ENCODE measurements at places on chromosomes 3 and 15.

GRCh38 chr3:52236424-52236886 is 2.5 kb downstream of the TWF2 start:
- DNase-seq = no peak

- DNase-seq = no peak
These were observed 408.6 kb downstream of the PDCD6IP start for GRCh38 chr3:34207002-34207401.

DNA sequence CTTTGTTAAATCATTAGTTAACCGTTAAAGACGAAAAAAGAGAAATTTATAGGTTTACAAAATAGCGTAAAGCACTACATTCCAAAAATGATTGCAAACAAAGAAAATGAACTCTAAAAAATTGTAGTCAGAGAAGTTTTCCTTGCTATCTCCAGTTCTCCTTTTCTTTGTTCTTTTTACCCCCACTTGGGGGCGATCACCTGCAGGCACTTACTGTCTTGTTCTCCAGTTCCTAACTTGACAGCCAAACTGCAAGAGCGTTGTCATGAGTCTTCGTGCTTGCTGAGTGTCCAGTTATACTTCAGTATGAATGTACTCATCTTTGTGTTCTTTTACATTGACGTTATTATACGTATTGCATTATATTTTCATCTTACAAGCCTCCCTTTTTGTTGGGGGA is 54.5 kb downstream of the CHD2 start:
- no peak for DNase-seq

GRCh38 chr3:184604615-184605290 is 43.2 kb downstream of the EPHB3 start:
- no peak for DNase-seq

GRCh38 chr15:66721501-66721937 is 19.5 kb downstream of the SMAD6 start:
- no peak for DNase-seq

DNA sequence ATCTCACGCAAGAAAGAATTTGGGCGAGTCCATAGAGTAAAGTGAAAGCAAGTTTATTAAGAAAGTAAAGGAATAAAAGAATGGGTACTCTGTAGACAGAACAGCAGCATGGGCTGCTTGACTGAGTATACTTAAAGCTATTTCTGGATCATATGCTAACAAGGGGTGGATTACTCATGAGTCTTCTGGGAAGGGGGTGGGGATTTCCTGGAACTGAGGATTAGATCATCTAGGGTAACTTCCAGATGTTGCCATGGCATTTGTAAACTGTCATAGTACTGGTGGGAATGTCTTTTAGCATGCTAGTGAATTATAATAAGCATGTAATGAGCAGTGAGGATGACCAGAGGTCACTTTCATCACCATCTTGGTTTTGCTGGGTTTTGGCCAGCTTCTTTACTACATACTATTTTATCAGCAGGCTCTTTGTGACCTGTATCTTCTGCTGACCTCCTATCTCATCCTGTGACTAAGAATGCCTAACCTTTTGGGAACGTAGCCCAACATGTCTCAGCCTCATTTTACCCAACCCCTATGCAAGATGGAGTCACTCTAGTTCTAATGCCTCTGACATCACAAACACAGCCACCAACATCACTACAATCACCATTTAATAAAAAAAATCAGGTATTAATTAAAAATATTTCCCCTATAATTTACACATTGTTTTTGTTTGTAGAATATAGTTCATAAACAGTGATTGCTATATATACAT is 890.7 kb upstream of the EPHA6 start:
- DNase-seq = no peak

- no peak for DNase-seq
These were observed 78.7 kb downstream of the ISG20 start for GRCh38 chr15:88717382-88718031.

- no peak for DNase-seq
These were observed 30.0 kb upstream of the CMTM8 start for GRCh38 chr3:32208447-32208846.

DNA sequence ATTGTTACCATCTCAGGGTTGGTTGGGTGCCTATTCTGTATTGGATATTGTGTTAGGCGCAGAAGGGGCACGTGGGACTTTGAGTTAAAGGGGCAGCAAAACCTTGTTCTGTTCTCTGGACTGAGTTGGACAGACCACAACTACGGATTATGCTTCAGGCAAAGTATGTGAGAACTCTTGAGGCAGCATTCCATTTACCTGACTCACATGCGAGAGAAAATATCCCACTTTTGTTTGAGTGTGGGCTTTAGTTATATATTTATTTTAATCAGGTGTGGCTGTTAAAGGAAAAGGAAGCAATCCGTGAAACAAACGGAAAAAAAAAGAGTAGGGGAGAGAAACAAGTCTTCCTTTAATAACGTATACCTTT is 627 bp upstream of the PLS1 start:
- no peak for DNase-seq

- no peak for DNase-seq
These were observed 45.6 kb downstream of the CPN2 start for GRCh38 chr3:194305356-194306108.

GRCh38 chr3:102531686-102532085 is 96.9 kb downstream of the ZPLD1 start:
- no peak for DNase-seq

DNA sequence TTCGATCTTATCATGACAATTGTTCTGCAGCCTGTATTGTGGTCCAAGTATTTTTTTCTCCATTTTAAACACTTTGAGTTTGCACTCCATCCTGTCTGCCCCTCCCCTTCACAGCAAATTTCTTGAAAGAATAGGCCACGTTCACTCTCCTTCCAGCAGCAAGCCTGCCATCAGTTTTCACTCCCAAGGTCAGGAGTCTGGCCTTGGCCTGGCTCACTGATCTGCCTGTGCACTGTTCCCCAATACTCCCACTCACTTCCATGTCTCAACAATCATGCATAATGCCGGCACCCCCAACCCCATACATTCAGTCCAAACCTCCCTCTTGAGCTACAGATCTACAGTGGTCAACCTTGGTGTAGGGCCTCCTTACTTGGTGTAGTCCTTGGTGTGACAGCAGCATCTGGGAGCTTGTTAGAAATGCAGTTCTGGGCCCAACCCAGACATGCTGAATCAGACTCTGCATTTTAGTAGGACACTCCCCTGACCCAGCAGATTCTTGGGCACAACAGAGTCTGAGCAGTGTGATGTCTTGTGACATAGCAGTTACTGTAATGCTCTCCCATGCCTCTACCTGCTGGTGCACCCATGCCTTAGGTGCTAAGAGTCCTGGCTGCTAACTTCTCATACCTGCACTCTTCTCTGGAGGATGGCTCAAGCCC is 58.3 kb upstream of the XCR1 start:
- no peak for DNase-seq

DNA sequence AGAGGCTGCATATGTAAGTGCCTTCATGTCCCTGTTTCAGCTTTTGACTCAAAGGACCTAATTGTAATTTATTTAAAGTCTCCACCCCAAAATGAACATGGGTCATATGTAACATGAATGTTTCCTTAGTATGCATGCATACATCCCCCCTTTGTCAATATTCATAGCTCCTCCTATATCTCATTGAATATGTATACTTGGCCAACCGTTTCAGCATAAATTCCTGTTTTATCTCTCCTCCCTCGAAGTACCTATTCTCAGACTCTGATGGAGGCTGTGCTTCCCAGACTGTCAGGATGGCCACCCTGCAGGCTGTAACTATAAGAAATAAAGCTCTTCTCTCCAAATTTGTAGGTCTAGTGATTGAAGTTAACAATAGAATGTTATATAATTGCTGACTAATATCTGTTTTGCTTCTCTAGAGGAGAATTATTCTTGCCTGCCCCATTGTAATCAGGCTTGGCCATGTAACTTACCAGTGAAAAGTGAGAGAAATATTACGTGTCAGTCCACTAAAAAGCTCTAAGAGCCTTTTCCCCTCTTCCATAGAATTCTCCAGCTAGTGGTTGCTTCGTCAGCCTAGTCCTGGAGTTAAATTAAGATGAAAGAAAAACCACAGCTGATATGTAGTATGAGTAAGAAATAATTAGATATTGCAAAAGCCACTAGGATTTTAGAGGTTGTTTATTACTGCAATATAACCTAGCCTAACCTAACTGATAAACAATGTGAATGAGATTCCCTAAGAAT is 245.1 kb downstream of the ZNF385D start:
- DNase-seq = no peak

GRCh38 chr3:162250782-162251181 is 754.2 kb downstream of the OTOL1 start:
- no peak for DNase-seq

GRCh38 chr3:170171563-170171962 is 10.0 kb downstream of the PHC3 start:
- DNase-seq = no peak

DNA sequence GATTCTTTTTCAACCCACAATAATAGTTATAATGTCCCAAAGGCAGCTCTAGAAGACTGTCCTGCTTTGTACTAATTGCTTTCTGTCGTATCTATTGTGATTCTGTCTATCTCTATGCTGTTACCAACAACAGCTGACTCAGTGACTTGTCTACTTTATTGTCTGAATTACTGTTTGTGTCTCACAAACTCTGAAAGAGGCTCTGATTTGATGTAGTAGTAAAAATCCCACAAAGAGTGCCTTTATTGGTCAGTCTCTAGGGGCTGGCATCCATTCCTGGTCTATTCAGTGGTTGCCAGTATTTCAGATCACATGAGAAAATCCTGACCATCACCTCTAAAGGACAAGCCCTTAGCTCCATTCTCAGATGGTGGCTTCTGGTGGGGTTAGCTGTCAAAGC is 254.2 kb downstream of the NSUN3 start:
- DNase-seq = no peak

DNA sequence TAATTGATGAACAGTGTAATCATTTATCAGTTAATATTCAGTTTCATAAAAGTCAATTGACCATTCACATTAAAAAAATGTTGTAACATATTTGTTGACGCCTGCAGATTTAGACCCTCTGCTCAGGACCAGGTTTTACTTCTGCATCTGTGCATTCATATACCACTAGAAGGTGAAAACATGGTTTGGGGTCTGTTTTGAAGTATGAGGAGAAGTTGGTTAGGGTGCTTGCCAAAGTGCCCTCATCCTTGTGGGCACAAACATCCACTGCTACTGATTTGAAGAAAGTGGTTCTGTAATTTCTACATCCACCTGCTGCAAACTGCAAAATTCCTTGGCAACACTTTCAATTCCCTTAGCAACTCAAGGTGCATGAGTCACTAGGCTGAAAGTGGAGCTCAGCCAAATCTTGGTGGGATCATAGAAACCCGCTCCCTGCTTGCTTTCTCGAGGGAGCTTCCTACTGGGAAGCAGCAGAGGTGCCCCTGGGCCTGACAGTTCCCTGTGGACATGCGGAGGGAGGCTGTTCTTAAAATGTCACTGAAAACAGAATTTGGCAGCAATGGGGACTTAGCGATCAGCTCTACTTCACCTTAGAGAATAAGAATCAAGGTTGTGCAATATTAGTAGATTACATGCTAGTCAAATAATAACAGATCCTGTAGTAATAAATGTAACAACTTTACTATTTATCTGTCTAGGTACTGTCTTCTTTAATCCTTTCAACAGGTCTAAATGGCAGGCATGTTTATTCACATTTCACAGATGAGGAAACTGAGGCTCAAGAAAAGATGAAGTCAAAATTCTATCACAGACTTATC is 301.0 kb upstream of the TBL1XR1 start:
- peak; percentile 37 for DNase-seq

- no peak for DNase-seq
These were observed 234.1 kb downstream of the CBLB start for GRCh38 chr3:105634708-105635107.

GRCh38 chr15:88331291-88331690 is 74.8 kb upstream of the NTRK3 start:
- DNase-seq = peak; percentile 32

DNA sequence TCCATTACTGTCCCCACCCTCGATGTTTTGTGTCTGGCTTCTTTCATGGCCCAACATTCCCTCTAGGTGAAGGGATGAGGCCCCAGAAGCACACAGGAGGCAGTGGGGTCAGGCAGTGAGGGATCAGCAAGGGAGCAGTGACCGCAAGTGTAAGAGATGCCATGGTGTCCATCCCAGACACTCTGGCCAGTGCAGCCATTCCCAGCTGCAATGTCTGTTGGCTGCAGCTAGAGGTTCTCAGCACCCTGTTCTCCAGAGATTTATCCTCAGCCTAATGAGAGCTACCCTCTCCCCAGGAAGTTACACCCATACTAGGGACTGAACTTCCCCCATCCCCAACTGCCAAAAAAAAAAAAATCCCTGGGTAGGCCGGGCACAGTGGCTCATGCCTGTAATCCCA is 40.2 kb downstream of the TRANK1 start:
- no peak for DNase-seq

DNA sequence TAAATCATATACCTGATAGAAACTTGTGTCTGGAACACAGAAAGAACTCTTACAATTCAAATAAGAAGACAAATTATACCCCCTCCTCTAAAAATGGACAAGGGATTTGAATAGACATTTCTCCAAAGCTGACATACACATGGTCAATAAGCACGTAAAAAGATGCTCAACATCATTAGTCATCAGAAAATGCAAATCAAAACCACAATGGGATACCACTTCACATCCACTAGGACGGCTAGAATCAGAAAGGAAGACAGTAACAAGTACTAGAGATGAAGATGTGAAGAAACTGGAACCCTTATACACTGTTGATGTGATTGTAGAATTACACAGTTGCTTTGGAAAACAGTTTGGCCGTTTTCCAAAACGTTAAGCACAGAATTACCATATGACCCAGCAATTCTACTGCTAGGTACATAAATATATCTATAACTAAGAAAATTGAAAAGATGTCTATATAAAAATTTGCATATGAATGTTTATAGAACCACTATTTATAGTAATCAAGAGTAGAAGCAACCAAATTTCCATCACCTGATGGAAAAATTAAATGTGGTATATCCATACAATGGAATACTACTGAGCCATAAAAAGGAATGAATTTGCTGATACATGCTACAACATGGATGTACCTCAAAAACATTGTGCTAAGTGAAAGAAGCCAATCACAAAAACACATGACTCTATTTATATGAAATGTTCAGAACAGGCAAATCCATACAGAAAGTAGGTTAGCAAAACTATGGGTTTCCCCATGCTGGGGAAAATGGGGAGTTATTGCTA is 60.8 kb downstream of the GREM1 start:
- no peak for DNase-seq

DNA sequence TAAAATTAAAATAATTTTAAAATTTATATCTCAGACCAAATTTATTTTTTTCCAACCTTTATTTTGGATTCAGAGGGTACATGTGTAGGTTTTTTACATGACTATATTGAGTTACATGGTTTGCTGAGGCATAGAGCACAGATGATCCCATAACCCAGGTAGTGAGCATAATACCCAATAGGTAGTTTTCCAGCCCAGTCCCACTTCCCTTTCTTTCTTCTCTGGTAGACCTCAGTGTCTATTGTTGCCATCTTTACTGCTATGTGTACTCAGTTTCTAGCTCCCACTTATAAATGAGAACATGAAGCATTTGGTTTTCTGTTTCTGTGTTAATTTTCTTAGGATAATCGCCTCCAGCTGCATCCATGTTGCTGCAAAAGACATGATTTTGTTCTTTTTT is 338.1 kb downstream of the EFHB start:
- DNase-seq = no peak

GRCh38 chr3:81846988-81847387 is 85.5 kb upstream of the GBE1 start:
- no peak for DNase-seq

- DNase-seq = peak; percentile 90
These were observed at the start of gene CFAP92 for GRCh38 chr3:128993461-128994172. TSS of gene CFAP92 (minus strand) at chr3:128994076. CDS start at chr3:128993304, 772 bp downstream.

GRCh38 chr3:67609709-67610108 is 44.7 kb downstream of the SUCLG2 start:
- no peak for DNase-seq

- DNase-seq = no peak
These were observed 160.7 kb upstream of the TSC22D2 start for GRCh38 chr3:150247441-150247840.

- peak; percentile 82 for DNase-seq
These were observed 4.0 kb downstream of the CCDC33 start for GRCh38 chr15:74240002-74240568.
